NCI-H2171 (cell line): ENCODE measurements at places on chromosomes 3 and 15.

- DNase-seq = no peak
Measured at GRCh38 chr3:126743350-126743749, 39.3 kb downstream of the CHCHD6 start.

DNA sequence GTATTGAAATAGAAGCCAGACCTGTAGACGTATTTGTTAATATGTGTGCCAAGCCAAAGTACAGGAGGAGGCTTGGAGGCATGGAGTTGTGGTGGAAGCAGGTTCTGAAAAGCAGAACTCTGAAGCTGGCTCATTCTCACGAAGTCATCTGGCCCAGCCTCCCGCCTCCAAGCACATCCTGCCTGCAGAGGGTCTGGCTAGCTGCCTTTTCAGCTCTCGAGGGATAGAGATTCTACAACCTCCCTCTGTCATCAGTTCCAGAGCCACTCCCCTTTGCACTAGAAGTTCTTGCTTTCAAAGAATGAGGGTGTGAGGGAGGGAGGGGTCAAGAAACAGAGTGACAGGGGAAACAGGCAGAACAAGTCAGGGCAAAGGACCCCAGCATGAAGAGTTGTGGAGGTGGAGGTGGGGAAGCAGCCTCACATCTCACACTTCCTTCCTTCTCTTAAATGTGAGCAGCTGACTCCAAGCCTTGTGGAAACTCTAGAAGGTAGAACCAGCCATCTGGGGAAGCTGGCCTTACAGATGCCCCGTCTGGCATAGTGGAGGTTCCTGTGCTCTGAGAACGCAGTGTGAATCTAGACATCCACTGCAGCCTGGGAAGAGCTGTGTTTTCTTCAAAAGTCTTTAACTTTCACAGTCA, 95.3 kb downstream of the SLC49A4 start:
- peak; percentile 78 for DNase-seq

GRCh38 chr3:184772667-184773272, 39.2 kb upstream of the VPS8 start:
- no peak for DNase-seq

- no peak for DNase-seq
Measured at GRCh38 chr3:23756206-23756840, 49.4 kb upstream of the UBE2E1 start.

GRCh38 chr15:40340740-40341400, at the start of gene CCDC9B:
Gene CCDC9B, minus strand, starts transcription at chr15:40340939. Its CDS starts 120 bp downstream, at chr15:40340819.
- peak; percentile 90 for DNase-seq
